ENCODE measurements at places on chromosomes 1 and 21.

GRCh38 chr1:94236630-94237290 lies 624 bp downstream of the ARHGAP29 start:
- no peak for DNase-seq

GRCh38 chr1:108815566-108815965 lies 41.3 kb downstream of the AKNAD1 start:
- DNase-seq, result no peak

GRCh38 chr1:42323551-42323950 lies 11.5 kb downstream of the FOXJ3 start:
- no peak for DNase-seq

DNA sequence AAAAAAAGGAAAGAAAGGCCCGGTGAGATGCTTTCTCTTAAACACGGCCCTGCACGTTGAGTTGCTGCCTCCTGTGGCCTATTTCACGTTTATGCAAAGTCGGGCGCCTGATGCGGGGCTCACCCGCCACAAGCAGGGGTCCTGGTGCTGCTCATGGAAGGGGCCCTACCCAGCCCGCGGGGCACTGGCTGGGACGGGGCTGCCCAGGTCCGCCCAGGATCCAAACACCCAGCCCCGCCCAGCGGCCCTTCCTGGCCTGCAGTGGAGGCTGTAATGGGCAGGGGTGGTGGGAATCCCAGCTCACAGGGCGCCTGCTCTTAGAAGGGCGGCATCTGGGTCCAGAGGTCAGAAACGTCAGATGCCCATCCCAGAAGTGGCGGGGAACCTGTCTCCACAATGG lies 1.6 kb downstream of the COL6A2 start:
- no peak for DNase-seq

DNA sequence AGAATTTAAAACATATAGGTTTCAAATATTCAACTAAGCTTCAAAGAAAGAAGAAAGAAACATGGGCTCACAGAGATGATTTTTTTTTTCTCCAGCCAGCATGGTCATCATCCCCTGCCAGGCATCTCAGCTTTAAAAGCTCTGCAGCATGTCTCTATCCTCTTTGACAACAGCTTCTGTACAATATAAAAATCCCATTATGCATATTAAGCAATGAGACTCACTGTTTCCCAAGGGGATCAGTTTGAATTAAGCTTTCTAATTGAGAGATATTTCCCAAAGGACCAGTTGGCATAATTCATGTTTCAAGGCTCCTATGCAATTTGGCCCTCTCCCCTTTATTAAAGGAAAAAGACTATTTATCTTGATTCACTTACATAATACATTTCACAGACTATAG lies 220.3 kb downstream of the GRIK1 start:
- no peak for DNase-seq

GRCh38 chr1:224696891-224697765 lies 81.0 kb downstream of the CNIH3 start:
- DNase-seq, result no peak

DNA sequence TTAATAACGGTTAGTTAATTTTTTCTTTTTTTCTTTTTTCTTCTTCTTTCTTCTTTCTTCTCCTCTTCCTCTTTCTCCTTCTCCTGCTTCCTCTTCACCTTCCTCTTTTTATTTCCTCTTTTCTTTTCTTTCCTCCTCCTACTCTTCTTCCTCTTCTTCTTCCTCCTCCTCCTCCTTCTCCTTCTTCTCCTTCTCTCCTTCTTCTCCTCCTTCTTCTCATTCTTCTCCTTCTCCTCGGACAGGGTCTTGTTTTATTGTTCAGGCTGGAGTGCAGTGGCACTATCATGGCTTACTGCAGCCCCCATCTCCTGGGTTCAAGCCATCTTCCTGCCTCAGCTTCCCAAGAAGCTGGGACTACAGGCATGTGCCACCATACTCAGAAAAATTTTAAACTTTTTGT lies 13.4 kb upstream of the ACBD3 start:
- DNase-seq, result no peak

DNA sequence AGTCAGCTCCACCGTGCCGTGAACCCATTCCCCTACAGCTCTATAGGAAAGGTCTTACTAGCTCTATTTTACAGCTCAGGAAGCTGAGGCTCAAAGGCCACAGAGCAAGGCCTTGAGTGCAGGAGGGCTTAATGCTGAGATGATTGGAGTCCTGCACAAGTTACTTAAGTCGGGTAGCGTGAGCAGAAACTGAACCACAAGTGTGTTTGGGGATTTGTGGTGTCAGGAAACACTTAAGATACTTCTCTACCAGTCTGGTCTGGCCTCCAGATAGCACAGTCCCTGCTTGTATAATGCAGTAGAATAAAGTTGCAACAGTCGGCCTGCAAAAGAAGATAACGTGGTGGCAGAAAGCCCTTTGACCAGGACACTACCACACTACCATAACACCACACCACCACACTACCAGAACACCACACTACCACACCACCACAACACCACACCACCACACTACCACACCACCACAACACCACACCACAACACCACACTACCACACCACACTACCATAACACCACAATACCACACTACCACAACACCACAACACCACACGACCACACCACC lies 118.1 kb downstream of the SPSB1 start:
- DNase-seq, result no peak
